T47D (cell line): ENCODE measurements at places on chromosomes 16 and 17.
A peak's percentile ranks its signal among the peaks of the same experiment; 100 is the strongest.

- no peak for DNase-seq
These were observed 5.6 kb downstream of the RCVRN start for GRCh38 chr17:9899280-9900043.

GRCh38 chr17:78571329-78571728 is 5.9 kb downstream of the DNAH17 start:
- no peak for DNase-seq

GRCh38 chr17:17075125-17075781 is 33.0 kb downstream of the MPRIP start:
- DNase-seq: no peak

DNA sequence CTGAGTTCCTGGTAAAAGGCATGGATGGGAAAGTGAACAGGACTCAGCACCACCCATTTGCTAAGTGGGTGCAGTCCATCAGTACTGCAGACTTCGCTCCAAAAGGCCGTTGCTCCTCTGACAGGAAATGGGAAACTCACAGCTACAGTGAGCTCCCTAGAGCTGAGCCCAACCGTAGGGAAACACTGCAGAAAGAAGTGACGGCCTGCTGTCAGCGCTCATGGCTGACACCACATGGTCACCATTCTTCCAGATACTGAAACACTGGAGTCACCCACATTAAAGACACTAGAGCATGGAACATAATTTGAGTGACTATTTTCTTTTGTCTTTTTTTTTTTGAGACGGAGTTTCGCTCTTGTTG is 31.9 kb downstream of the UBE2O start:
- no peak for DNase-seq

GRCh38 chr16:56539656-56540055 is 19.8 kb upstream of the BBS2 start:
- no peak for DNase-seq

GRCh38 chr17:19316761-19317358 is 45.7 kb downstream of the B9D1 start:
- no peak for DNase-seq

- no peak for DNase-seq
These were observed 2.3 kb upstream of the MEIOC start for GRCh38 chr17:44653954-44654353.

GRCh38 chr17:66466840-66467367 is 164.5 kb downstream of the PRKCA start:
- DNase-seq: peak; percentile 78

- no peak for DNase-seq
These were observed 31.7 kb upstream of the NUDT16L1 start for GRCh38 chr16:4661661-4662060.

- no peak for DNase-seq
These were observed 339 bp downstream of the N4BP1 start for GRCh38 chr16:48609652-48610029.

DNA sequence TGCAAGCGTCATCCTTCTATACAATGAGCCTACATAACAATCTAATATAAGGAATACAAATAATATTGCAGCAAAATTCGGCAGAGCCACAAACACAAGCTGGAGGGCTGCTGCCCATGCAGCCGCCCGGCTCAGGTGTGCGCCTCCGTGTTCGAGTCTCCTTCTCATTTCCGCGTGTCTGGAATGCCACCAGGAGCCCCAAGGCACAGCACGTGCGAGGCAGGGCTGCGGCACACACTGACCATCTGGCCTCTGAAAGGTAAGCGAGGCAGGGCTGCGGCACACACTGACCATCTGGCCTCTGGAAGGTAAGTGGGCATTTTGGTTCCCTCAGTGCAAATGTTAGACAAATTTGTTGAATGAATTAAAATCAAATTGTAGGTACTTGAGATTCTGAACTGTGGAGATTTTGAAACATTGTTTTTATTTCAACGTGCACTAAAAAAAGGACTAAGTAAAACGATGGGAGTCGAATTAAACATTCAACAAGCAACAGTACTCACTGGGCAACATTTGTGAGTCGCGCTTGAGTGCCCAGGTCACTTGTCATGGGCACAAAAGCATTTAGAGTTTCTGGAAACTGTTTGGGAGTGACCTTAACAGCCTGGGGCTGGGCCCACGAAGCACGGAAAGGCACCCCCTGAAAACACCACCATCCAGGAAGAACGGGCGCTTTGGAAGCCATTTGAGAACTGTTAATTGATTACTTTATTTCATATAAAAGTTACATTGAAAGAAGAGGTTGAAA is 37.4 kb downstream of the ZDHHC7 start:
- DNase-seq: no peak

GRCh38 chr16:83701494-83701893 is 106.3 kb upstream of the HSBP1 start:
- DNase-seq: peak; percentile 76

- no peak for DNase-seq
These were observed 119.4 kb downstream of the OR1D5 start for GRCh38 chr17:2943981-2944380.

- DNase-seq: no peak
These were observed 800 bp downstream of the FXR2 start for GRCh38 chr17:7613769-7614424.

DNA sequence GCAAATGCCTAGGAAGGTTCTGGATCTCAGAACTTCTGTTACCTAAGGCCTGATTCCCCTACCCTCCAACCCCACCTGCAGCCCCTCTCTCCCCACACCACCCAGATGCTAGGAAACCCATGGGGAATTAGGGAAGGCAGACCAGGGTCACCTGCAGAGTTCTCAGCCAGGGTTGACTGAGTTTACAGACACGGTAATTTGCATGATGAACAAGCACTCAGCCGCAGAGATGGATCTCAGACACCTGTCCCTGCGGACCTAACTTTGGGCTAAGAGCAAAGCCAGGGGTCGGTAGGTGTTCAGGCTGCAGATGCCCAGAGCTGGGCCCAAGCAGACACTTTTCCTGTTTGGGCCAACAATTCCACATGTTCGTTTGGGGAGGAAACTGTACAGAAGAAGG is 2.9 kb downstream of the ABI3 start:
- DNase-seq: no peak

GRCh38 chr16:48810436-48810802 is 200.4 kb upstream of the N4BP1 start:
- DNase-seq: no peak

DNA sequence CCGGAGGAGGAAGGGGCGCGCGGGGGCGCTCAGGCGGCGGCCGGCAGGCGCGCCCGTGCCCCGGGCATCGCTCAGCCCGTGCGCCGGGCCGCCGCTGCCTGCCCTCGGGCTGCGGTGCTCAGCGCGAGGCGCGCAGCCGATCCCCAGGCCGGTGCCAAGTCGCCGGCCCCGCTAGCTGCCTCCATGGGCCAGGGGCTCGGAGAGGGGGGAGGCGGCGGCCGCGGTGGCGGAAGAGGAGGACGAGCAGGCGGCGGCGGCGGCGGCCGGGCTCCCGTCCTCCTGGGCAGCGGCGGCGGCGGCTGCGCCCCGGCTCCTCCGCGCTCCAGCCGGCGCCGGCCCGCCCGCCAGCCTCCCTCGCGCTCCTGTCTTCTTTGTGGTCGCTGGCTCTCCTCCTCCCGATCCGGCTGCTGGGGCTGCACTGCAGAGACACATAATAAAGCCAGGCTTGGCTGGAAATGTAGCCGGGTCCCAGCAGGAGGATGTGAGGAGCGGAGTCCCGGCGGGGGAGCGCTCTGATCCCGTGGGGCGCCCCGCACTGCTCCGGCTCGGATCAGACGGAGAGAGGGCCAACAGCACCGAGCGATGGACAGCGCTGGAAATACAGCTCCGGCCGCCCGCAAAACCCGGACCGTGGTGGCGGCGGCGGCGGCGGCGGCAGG is 889 bp upstream of the ZNF423 start:
- peak; percentile 87 for DNase-seq

GRCh38 chr16:54657058-54657708 is 273.5 kb upstream of the IRX5 start:
- DNase-seq: no peak

GRCh38 chr16:87207509-87207908 is 109.7 kb downstream of the C16orf95 start:
- DNase-seq: no peak

DNA sequence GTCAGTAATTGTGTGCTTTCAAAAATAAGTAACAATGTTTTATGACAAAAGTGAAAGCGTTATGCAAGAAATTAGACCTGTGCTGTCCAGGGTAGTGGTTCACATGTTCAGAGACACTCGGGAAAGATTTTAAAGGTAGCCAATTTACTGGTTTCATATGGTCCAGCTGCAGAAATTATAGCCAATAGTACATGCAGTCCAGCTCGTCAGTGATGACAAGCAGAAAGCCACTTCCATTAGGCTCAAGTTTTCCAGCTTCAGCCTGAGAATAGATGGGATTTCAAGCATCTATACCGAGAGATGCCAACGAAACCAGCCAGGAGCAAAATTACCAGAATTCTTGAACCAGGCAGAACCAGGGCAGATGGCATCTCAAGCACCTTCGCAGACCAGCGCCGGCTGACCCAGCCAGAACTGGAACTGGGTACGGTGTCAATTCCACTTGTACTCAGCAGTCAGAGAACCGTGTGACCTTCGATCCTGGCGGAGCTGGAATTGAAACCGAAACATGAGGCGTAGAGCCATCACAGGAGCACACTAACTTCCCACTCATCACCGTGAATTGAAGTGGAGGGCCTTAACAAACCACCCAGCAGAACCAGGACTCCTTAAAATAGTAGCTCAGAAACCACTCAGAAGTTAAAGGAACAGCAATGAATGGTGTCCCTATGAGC is 207.9 kb upstream of the HSBP1 start:
- no peak for DNase-seq

DNA sequence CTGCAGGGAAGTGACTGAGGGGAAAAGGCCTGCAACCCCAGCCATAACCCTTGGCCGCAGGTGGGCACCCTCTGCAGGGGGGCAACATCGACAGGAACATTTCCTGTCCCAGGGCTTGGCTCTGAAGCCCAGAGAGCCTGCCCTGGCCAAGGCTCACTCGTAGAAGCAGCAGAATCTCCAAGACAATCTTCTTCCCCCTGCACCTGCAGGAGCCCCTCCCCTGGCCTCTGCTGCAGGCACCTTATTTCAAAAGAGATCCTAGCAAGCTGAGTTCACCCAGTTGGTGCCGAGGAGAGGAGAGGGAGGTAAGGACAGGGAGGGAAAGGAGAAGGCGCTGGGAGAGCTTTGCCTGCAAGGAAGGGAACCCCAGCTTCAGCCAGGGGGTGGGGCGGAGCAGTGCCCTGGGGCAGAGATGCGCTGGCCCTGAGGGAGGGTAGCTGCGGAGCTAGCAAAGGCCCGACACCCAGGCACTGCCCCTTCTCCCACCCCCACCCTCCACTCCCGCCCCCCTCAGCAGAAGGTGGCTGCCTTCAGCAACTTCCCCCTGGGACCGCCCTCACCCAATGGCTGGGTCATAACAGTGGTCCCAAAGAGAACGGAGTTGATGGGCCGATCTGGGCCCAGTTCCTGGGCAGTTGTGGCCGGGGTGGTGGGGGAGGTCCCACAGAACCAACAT is 104.3 kb upstream of the TNRC6C start:
- no peak for DNase-seq

DNA sequence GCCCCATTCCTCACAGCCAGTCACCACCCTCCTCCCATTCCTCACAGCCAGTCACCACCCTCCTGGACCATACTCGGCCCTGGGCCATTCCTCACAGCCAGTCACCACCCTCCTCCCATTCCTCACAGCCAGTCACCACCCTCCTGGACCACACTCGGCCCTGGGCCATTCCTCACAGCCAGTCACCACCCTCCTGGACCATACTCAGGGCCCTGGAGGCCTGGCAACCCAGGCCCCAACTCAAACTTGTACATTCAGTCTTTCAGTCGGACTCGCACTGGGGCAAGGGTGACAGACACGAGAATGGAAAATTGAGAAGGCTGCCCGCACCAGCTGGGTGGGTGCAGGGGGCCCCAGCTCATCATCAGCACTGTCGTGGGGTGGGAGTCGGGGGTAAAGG is 30.4 kb upstream of the FOXK2 start:
- no peak for DNase-seq

DNA sequence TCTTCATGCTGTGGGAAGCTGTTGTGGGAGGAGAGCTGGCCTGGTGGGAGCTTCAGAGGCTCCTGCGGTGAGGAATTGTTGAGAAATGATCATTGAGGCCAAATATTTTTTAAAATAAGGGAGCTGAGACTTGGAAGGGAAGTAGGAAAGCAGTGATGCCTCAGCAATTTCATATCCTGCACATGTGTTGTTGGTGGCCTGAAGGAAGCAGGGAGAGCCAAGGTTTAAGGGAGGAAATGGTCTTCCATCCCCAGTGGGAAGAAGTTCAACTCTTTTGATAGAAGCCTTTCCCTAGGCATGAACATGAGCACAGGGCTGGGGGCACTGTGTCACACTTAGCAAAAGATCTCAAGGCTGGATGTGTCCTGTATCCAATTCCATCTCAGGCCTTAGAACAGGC is at the start of gene CCL14:
TSS of gene CCL14 (minus strand) at position 87 of the 400 bp plus-strand sequence. CDS start at position 7, 80 bp downstream.
- no peak for DNase-seq

- no peak for DNase-seq
These were observed 53.3 kb downstream of the CES1 start for GRCh38 chr16:55779402-55780094.

DNA sequence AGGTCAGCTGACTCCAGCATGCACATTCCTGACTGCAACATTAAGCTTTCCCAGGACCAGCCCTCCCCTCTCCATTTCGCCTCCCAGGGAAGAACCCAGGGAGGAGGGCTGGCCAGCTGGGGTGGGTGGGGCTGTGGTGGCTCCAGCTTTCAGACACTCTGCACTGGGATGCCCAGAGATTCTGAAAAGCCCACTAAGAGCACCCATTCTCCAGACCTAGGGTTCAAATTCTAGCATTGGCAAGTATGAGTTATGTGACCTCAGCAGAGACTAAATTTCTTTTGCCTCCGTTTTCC is 7.8 kb downstream of the DLX3 start:
- DNase-seq: no peak

DNA sequence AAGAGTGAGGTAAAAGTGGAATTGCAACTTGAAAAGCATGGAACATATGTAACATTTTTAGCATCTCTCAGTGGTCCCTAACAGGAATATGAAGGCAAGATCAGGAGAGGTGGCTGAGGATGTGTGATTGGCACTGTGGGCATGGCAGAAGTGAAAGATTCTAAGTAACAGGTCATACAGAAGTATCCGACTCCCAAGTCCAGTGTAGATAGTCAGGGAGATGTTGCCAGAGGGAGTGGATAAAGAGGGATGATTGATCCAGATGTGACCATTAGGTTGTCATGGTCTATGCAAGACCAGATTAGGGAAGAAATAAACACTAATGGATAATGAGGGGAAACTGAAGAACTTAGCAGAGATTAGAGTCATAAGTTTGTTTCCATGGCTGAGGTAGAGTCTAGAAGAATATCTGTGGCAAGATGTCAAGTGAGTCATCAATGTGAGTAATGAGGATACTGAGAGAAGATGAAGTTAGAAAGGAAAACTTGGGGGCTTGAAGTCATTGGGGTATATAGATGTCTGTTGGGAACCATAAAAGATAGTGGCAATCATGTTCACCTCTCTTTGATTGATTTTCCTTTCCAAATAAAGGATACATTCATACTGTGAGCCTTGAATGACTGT is 23.9 kb upstream of the CAPNS2 start:
- DNase-seq: no peak
